PC-9 (cell line): ENCODE measurements at places on chromosomes 1 and 21. TPM values are rescaled to one million over a fixed set of nuclear protein-coding genes. Genes with fewer than 3 reads are reported as not detected.

DNA sequence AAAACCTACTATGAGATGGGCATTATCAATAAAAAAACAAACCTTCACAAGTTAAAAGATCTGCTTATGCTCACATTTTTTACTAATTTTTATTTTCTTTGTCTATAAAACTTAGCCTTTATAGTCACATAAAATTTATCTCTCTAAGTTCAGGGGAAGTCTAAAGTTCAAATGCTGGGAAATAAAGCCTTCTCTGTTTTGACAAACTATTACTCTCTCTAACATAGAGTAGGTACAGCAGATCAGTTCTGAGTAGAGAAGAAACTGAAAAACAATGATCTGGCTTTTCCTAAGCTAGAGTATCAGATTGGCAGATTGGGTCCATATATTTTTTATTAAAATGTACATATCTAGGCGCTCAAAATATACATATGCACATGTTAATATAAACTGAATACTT, 31.2 kb downstream of the C1orf141 start:
- no peak for DNase-seq

DNA sequence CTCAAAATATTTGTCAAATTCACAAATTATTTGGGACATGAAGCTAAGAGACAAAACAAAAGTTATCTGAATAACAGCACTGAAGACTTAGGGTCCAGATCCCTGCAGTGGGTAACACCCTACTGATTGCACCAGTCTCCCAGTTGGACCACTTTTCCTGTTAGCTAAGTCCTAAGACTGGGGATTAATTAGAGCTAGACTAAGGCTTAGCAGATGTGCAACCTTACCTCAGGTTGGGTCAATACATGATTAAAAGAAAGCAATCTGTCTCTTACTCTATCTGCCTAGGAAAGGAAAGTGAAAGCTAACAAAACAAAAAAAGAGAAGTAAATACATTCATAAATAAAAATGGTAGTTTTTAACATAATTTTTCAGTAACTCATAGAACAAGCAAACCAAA, 737.2 kb upstream of the CHRM3 start:
- no peak for DNase-seq

- DNase-seq = peak; percentile 69
Observed at GRCh38 chr1:209657140-209657879, 5.1 kb upstream of the LAMB3 start.

DNA sequence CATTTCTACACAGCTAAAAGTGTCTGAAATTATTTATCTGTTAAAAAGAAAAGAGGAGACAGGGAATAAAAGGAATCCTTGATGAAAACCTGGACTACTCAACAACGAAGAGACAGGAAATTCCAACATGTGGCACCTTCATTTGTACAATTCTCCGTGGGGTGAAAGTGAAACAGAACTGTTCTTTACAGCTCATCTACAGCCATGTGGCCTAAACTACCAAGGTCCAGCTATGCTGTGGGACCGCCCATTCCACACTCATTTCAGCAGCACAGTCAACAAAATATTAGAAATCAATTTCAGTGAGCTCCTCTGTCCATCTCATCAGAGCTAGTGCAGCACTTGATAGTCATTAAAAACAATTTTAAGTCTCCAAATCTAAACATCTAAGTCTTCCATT, 44.0 kb downstream of the UBR4 start:
- DNase-seq = no peak

DNA sequence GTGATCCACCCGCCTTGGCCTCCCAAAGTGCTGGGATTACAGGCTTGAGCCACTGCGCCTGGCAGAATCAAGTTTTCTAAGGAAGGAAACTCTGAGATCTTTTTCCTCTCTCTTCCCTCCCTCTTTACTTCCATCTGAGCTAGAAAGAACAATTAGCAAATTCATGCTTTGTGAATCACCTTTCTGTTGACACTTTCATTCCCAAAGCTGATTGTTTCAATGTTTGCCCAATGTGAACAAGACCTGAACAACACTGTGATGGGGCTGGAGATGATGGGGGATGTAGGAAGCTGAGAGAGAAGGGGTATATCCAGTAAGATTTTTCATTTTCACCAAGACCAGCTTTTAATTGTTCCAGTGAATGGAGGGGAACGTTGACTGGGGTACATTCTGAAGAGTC, 5.7 kb upstream of the TENT5B start:
- peak; percentile 80 for DNase-seq

DNA sequence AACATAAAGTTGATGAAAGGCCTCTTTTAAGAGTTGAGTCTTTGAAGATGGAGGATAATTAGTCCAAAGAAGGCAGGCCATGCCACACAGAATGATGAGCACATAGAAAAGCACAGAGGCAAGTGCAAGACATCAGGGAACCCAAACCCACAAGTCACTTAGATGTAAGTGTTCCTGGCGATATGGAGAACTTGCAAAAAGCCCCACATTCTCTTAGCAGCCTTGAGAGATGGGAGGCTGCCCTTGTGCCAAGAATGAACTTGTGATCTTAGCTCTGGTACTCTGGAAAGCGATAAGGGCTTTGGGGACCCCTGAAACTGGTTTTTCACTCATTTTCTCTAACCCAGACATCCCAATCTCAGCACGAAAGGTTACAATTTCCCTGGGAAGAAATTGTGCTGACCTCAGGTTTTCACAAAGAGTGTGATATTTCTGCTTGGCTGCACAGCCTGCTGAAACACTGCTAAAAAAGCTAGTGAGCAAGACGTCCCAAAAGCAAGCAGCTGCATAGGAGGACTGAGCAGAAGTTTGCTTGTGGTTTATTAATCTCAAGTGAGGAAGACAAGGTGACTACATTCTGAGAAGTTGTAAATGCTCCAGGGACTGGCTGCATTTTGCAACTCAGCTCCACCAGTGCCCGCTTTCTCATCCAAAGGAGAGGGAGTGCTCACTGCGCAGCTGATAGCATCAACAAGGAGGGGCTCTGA, 496.9 kb upstream of the CAMK1G start:
- no peak for DNase-seq

GRCh38 chr1:90509225-90510048, 207.7 kb downstream of the BARHL2 start:
- DNase-seq = no peak

GRCh38 chr1:9198538-9199361, 35.8 kb upstream of the H6PD start:
- DNase-seq = no peak

- no peak for DNase-seq
Observed at GRCh38 chr1:110272045-110272444, 61.9 kb downstream of the KCNC4 start.

DNA sequence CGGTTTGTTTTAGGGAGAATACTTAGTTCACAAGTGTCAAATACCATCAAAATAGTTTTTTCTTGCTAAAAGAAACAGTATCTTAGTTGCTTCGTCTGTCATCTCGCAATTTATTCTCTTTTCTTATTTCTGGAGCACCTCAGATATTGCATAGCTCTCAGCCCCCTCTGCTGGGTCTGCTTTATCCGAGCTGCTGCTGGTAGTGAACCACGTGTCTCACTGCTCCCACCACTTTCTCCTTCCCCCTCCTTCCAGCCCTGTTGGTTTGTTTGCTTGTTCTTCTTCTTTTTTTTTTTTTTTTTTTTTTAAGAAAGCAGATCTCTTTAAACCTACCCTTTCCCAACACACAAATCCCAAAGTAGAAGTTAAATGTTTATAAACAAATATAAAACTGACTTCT, 170.8 kb downstream of the EDEM3 start:
- DNase-seq = no peak

- DNase-seq = peak; percentile 55
Observed at GRCh38 chr1:234602334-234603220, 7.4 kb downstream of the IRF2BP2 start.

DNA sequence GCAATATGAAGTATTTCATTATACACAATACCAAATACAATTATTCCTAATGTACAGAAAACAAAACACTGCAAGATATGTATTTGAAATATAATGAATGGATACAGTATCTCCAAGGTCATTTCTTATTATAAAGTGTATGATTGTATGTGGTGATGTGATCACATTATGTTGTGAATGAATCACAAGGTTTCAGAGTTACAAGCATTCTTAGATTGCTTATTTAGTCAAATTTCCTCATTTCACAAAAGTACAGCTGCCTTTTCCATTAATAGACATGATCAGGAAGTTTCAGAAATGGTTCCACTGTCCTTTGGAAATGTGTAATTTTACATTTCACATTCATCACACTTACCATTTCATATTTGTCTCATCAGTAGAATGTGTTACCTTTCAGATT, 28.3 kb upstream of the NEK7 start:
- DNase-seq = no peak

DNA sequence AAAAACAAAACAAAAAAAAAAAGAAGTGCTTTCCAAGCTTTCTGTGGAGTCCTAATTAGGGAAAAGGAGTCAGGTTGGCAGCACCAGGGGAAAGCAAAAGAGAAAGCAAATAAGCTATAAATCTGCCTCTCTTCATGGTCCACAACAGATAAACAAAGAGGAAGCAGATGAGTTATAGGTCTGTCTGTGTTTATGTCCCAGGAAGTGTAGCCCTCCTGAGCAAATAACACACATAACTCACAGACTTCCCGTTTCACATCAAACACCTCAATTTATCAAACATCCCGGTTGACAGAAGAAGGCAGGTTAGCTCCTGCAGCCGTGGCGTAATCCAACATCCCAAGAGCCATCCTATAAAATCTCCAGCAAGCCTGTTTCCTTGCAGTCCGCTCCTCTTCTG, 5.6 kb upstream of the SLC2A5 start:
- no peak for DNase-seq

DNA sequence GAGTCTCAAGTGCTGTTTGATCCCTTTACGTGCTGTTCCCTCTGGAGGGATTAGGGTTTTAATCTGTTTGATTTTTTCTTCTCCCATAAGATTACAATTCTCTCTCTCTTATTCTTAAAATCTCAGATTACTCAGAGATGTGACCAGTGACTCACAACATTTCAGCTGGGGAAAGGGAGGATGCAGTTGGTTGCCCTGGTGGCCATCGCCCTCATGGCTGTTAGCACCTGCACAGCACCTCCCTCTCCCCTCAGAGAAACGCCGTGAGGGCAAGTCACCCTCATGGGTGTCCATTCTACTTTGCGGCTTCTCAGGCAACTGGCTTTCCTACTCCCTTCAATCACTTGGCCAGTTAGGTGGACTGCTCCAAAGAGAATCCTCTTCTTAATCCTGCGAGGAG, 42.4 kb upstream of the KCNA3 start:
- DNase-seq = no peak

GRCh38 chr1:231460614-231461013, 38.5 kb upstream of the EGLN1 start:
- DNase-seq = no peak

- no peak for DNase-seq
Observed at GRCh38 chr1:53153752-53154151, 11.3 kb upstream of the SLC1A7 start.

- DNase-seq = no peak
Observed at GRCh38 chr1:70738624-70739023, 309.0 kb downstream of the PTGER3 start.

- DNase-seq = no peak
Observed at GRCh38 chr1:232978815-232979214, 28.4 kb downstream of the NTPCR start.

DNA sequence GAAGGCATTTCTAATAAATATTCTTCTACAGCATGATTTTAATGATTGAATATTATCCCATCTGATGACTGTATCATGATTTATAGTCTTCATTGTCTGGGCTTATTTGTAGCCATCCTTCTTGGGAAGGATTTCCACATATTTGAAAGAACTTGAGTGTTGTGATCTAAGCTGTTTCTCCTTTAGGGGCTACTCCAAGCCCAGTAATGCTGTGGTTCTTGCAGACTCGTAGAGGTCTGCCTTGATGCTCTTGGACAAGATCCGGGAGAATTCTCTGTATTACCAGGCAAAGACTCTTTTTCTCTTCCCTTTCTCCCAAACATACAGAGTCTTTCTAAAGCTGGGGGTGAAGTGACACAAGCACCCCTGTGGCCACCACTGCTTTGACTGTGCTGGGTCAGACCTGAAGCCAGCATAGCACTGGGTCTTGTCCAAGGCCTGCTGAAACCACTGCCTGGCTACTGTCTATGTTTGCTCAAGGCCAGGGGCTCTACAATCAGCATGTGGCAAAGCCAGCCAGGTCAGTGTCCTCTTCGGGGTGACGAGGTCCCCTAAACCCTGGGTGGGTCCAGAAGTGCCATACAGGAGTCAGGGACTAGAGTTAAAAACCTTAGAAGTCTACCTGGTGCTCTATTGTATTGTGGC, 107.4 kb downstream of the GIPC2 start:
- DNase-seq = no peak

DNA sequence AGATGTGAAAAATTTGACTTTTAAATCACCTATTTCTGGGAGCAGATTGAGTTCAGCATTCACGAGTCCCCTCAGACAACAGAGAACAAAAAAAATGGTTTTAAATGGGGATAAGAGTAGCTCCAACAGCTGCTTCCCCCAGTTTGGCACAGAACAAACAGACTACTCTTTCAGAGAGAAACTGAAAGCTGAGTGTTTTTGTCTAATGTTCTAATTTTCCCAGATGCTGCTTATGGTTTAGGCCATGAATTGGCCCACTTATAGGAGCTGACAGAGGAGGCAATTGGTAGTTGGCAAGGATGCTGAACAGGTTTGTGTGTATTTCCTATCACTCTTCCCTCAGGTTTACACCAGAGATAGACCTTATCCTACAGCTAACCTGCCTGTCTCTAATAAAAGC, 1637.4 kb upstream of the PRMT6 start:
- peak; percentile 1 for DNase-seq

DNA sequence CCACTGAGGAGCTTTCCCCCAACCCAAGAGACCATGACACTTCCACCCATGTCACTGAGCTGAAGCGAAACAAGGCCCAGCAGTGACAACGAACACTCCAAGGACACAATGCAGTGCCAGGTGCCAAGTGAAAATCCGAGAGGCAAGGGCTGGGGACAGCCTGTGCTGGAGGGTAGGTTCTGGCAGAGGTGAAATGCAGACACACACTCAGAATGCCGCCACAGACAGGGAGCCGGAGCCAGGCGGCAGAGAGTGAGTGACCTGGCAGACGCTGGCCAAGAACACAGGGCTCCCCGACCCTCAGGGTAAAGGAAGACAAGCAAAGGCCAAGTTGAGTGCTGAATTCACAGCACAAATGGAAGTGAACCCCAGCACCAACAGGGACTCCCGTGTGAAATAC, 78.9 kb downstream of the CD46 start:
- no peak for DNase-seq

The HSPA6 gene
- 0.28 and 0.30 TPM in 2 replicates for total RNA-seq

The HSPG2 gene
- 126 and 157 TPM in 2 replicates for total RNA-seq

The KHDRBS1 gene
- 161 and 172 TPM in 2 replicates for total RNA-seq

The SYT14 gene
- total RNA-seq = 0.80 and 1.4 TPM in 2 replicates

The AMIGO1 gene
- total RNA-seq = 4.1 and 4.2 TPM in 2 replicates

The ASTN1 gene
- not detected in 2 replicates for total RNA-seq

The OLIG2 gene
- not detected in 2 replicates for total RNA-seq

The EDARADD gene
- not detected in 2 replicates for total RNA-seq

The LINGO4 gene
- total RNA-seq = not detected in 2 replicates

The OR2M3 gene
- 0.20 and 0.35 TPM in 2 replicates for total RNA-seq

The INAVA gene
- total RNA-seq = 49.8 and 64.8 TPM in 2 replicates

The DAB1 gene
- not detected in 2 replicates for total RNA-seq

The ATP1A4 gene
- total RNA-seq = not detected in 2 replicates

The RNF207 gene
- 49.3 and 53.1 TPM in 2 replicates for total RNA-seq

The S100A9 gene
- 2.1 and 4.3 TPM in 2 replicates for total RNA-seq

The RYR2 gene
- total RNA-seq = not detected in 2 replicates
